Activated T-helper 1 cell treated with anti-CD3 and anti-CD28 coated beads, Interleukin-12 subunit alpha, Interleukin-12 subunit beta, Interleukin-2, Interleukin-4 antibody, amounts not matched to agents 30 ng/mL and 10 ng/mL and 1 ng/mL, durations not matched to agents 14 hours and 24 hours and 36 hours (primary cell): ENCODE measurements at places on chromosomes 6 and 20. TPM values are rescaled to one million over a fixed set of nuclear protein-coding genes. Genes with fewer than 3 reads are reported as not detected.

DNA sequence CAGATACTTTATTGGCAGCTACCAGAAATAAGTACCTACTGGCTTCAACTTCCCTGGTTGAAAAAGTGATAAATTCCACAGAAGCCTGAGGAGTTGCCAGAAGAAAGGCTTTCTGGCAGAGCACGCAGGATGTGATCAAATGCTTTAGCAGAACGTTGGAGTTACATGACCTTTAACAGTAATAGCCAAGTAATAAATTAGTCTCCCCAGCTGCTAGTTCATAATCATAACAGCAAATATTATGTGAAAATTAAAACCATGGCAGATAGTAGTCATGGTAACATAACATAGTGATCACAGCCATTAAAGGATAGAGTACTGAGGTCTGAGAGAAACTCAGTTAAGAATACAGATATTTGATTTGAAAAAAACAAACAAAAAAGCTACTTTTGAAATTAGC lies 567.7 kb downstream of the ADGRB3 start:
- no peak overlapping the region for H3K27ac ChIP-seq
- H3K4me1 ChIP-seq = no peaks in the 10 kb centered on the region

DNA sequence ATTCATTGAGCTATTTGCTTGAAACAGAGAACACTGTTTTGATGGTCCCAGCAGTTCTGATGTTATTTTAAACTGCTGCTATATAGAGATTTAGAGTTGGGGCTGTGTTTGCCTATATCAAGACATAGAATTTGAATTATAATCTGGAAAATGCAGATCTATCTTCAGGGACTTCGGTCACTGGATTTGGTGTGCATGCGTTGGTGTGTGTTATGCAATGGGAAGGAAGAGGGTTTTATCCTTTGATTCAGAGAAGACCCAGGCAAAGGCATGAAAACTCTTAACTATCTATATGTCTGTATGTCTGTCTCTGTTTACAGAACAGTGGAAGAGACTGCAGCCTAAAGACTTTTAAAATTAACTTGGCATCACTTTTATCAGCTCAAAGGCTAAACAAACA lies 2.0 kb downstream of the ADGRB3 start:
- peaks cover 52% of the 10 kb centered on the region for H3K27me3 ChIP-seq
- H3K4me3 ChIP-seq = no peak overlapping the region
- H3K36me3 ChIP-seq = no peaks in the 10 kb centered on the region

GRCh38 chr6:17501442-17501841 lies 98.7 kb upstream of the FAM8A1 start:
- DNase-seq = no peak
- H3K27me3 ChIP-seq = peaks cover 6% of the 10 kb centered on the region
- H3K4me3 ChIP-seq = no peak overlapping the region
- no peaks in the 10 kb centered on the region for H3K4me1 ChIP-seq
- no peak overlapping the region for H3K27ac ChIP-seq

DNA sequence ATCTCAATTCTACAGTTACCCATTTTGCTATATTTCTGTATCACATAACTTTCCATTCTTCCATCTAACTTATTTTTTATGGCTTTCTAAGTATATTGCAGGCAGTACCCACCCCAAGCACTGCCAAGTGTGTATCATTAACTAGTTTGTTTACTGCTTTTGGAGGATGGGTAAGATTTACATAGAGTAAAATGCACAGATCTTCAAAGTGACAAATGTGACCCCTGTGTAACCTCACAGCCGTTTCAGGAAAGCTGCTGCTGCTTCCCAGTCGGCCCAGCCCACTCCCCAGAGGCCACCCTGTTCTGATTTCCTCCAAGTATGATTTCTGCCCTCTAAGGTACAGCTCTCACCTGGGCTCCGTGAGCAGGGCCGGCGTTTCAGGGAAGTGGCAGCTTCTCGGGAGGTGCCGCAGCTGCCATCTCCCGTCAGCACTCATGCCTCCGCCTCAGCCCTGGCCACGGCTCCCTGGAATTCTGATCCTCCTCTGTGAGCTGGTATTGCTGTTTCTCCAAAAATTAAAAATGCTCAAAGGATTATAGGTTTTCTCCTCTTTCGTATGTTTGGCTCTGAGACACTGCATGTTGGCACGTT lies 15.0 kb upstream of the MAP1LC3A start:
- peaks cover 35% of the 10 kb centered on the region for H3K4me1 ChIP-seq
- no peak overlapping the region for H3K27ac ChIP-seq
- no peak overlapping the region for H3K4me3 ChIP-seq
- peaks cover 16% of the 10 kb centered on the region for H3K36me3 ChIP-seq

DNA sequence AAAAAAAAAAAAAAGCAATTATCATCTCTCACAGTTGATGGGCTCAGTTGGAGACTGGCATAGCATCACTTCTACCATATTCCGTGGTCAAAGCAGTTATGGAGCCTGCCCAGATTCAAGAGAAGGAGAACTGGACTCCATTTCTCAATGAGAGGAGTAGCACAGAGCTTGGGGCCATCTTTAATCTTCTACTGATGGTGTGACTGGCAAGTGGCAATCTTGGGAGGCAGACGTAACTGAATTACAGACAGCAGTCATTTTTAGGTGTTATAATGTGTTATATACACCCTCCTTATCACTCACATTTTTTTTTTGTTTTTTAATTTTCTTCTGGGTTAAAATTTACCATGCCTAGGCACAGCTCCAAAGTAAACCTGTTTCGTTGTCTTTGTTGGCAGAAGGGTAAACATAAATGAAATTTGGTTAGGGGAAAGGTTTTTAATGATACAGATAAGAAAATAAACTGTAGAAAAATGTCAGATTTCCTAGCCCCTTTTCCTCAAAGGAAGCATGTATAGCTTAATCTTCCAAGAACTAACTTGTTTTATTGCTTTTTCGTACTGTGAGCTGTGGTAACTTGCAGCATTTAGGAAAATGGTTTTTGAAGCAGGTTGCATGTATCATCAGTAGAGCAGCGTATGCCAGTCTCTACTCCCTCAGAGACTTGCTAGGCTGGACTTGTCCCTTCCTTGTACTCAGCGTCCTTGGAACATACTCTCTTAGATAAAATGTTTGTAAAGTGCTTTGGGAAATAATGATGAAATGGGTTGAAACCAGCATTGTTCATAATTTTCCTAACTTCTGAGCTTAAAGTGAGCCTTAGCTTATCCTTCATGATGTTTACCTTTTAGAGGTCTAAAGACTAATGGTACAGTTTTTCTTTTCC lies 25.7 kb downstream of the ZFAND3 start:
- H3K36me3 ChIP-seq = peaks cover 2% of the 10 kb centered on the region
- no peak overlapping the region for H3K27ac ChIP-seq
- H3K27me3 ChIP-seq = no peaks in the 10 kb centered on the region
- no peak for DNase-seq

The DEFB119 gene
- total RNA-seq = not detected in 2 replicates

The HTR1E gene
- not detected in 2 replicates for total RNA-seq

GRCh38 chr6:43926634-43927531 lies 156.9 kb downstream of the VEGFA start:
- DNase-seq = no peak
- H3K36me3 ChIP-seq = no peaks in the 10 kb centered on the region
- H3K27ac ChIP-seq = no peak overlapping the region
- H3K4me1 ChIP-seq = peaks cover 16% of the 10 kb centered on the region
- no peaks in the 10 kb centered on the region for H3K27me3 ChIP-seq

The HCRTR2 gene
- total RNA-seq = not detected in 2 replicates

DNA sequence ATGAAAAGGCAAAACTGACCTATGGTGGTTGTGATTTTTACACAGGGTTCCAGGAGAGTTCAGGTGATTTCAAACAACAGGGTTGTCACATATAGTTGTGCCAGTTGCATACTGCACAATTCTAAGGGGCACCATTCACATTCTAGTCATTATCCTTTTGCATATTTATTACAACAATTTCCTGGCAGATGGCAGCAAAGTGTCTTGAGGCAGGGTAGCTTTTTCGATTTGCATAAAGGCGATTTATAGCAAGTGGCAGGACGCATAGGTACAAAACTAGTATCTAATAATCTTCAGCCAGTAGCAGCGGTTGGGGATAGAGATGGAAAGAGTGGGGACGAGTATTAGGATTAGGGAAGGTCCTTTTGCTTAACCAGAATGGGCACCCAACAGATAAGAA lies 46.5 kb upstream of the TRAF3IP2 start:
- peaks cover 19% of the 10 kb centered on the region for H3K36me3 ChIP-seq
- no peak overlapping the region for H3K27ac ChIP-seq
- H3K4me1 ChIP-seq = no peaks in the 10 kb centered on the region
- peaks cover 1% of the 10 kb centered on the region for H3K27me3 ChIP-seq

- H3K4me1 ChIP-seq = peaks cover 79% of the 10 kb centered on the region
- H3K27me3 ChIP-seq = no peaks in the 10 kb centered on the region
- H3K27ac ChIP-seq = peak overlapping the region; percentile 91
- DNase-seq = peak; percentile 48
- H3K36me3 ChIP-seq = peaks cover 10% of the 10 kb centered on the region
- peak overlapping the region; percentile 84 for H3K4me3 ChIP-seq
Observed at GRCh38 chr6:105981002-105981887, 104.9 kb upstream of the PRDM1 start.

- H3K4me3 ChIP-seq = no peak overlapping the region
- no peaks in the 10 kb centered on the region for H3K27me3 ChIP-seq
- H3K27ac ChIP-seq = no peak overlapping the region
- peaks cover 20% of the 10 kb centered on the region for H3K36me3 ChIP-seq
- H3K4me1 ChIP-seq = peaks cover 6% of the 10 kb centered on the region
- DNase-seq = no peak
Observed at GRCh38 chr20:38973645-38974044, 11.5 kb downstream of the DHX35 start.

DNA sequence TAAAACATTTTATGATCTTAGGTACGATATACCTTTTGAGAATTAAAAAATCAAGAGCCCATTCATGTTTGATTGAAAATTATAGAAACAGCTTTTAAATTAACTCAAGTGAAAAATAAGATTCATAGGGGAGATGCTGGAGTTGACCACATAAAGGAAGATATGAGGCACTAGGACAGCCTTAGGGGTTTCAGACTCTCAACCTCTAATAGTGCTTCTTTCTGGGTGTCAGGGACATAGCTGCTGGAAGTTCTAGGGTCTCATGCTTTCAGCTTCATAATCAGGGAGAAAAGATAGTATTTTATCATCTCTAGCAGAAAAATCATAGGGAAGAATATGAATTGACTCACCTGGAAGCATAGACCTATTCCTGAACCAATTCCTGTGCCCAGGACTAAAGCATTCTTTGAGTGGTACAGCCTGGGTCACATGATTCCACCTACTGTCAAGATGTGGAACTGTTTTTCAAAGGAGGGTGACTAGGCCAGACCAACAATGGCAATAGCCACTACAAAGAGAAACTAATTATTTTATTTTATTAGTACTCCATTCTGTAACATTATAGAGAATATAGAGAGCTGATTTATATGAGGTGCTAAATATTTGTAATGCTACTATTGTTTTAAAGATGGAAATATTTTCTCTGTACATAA lies 27.8 kb upstream of the CENPW start:
- H3K27ac ChIP-seq = no peak overlapping the region
- H3K4me3 ChIP-seq = no peak overlapping the region
- peaks cover 2% of the 10 kb centered on the region for H3K27me3 ChIP-seq
- no peaks in the 10 kb centered on the region for H3K36me3 ChIP-seq
- no peaks in the 10 kb centered on the region for H3K4me1 ChIP-seq

The CLPSL1 gene
- total RNA-seq = not detected in 2 replicates

DNA sequence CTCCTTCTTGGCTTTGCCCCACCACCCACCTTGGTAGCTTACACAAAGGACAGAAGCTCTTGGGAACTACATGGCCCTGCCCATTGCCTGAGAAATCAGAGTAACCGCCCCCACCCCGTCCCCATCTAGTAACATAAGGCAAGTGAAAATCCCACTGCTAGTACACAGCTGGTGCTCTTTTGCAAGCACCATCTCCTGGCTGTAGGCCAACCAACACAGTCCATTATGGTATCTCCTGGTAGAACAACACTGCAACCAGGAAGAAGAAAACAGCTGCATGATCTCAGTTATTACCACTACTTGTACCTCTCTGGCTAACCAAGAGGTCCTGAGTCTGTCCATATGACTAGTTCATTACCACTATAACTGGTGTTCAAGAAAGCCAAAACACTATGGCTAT lies 841.1 kb upstream of the MANEA start:
- no peak for DNase-seq
- no peaks in the 10 kb centered on the region for H3K27me3 ChIP-seq
- no peaks in the 10 kb centered on the region for H3K4me1 ChIP-seq
- no peak overlapping the region for H3K27ac ChIP-seq
- H3K4me3 ChIP-seq = no peak overlapping the region

The CDSN gene
- total RNA-seq = not detected in 2 replicates

The SENP6 gene
- total RNA-seq = 81.2 and 81.7 TPM in 2 replicates

- no peak overlapping the region for H3K27ac ChIP-seq
- DNase-seq = no peak
- no peaks in the 10 kb centered on the region for H3K36me3 ChIP-seq
- H3K4me3 ChIP-seq = no peak overlapping the region
- H3K27me3 ChIP-seq = peaks cover 5% of the 10 kb centered on the region
Observed at GRCh38 chr6:29490055-29490454, 2.3 kb upstream of the MAS1L start.

DNA sequence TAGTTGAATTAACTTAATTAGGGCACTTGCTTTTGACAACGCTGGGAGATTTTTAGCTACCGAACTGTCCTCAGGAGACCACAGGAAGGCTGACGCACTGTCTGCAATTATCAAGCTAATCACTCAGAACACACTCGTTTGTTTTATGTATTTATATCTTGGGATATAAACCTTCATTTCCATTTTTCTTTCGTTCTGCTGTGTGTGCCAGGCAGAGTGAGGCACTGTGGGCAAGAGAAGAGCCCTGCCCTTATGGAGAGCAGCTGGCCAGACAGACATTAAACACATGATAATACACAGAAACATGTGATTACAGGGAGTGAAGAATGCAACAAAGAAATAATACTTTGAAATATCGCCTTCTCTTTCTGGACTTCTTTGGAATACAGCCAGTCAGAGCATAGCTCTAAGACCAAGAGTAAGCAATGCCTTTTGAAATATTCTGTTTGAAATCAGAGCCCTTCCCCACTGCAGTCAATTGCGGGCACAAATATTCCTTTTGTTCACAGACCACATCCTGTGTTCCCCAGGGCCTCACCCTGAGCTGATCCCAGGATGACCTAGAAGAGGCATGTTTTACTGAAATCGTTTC lies 96.8 kb downstream of the ANKRD60 start:
- H3K4me3 ChIP-seq = no peak overlapping the region
- H3K27ac ChIP-seq = no peak overlapping the region
- H3K36me3 ChIP-seq = no peaks in the 10 kb centered on the region
- peaks cover 36% of the 10 kb centered on the region for H3K27me3 ChIP-seq
- DNase-seq = no peak

- H3K27ac ChIP-seq = no peak overlapping the region
- H3K36me3 ChIP-seq = no peaks in the 10 kb centered on the region
- H3K4me1 ChIP-seq = no peaks in the 10 kb centered on the region
- no peak for DNase-seq
Observed at GRCh38 chr6:137315081-137315480, 95.9 kb upstream of the IFNGR1 start.

The AIF1 gene
- 55.5 and 61.5 TPM in 2 replicates for total RNA-seq

DNA sequence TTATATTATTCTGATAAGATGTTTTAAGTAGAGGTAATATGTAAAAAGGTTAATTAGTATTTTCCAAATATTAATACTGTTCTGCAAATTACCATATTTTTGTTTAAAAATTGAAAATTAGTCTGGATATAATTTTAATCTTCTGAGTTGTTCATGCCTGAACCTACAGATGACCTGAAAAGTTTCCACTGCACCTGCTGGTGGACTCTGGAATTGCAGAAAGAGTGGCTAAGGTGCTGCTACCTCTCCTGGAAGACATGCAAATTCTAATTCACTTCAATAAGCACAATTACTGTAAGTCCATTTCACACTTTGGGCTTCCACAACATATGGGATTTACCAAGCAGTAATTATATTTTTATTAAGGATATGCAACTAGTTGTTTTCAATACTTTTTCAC lies 77.7 kb upstream of the OLIG3 start:
- no peak overlapping the region for H3K27ac ChIP-seq
- H3K27me3 ChIP-seq = peaks cover 56% of the 10 kb centered on the region
